ENCODE measurements at places on chromosomes 1 and 21. TPM values are rescaled to one million over a fixed set of nuclear protein-coding genes. Genes with fewer than 3 reads are reported as not detected.

DNA sequence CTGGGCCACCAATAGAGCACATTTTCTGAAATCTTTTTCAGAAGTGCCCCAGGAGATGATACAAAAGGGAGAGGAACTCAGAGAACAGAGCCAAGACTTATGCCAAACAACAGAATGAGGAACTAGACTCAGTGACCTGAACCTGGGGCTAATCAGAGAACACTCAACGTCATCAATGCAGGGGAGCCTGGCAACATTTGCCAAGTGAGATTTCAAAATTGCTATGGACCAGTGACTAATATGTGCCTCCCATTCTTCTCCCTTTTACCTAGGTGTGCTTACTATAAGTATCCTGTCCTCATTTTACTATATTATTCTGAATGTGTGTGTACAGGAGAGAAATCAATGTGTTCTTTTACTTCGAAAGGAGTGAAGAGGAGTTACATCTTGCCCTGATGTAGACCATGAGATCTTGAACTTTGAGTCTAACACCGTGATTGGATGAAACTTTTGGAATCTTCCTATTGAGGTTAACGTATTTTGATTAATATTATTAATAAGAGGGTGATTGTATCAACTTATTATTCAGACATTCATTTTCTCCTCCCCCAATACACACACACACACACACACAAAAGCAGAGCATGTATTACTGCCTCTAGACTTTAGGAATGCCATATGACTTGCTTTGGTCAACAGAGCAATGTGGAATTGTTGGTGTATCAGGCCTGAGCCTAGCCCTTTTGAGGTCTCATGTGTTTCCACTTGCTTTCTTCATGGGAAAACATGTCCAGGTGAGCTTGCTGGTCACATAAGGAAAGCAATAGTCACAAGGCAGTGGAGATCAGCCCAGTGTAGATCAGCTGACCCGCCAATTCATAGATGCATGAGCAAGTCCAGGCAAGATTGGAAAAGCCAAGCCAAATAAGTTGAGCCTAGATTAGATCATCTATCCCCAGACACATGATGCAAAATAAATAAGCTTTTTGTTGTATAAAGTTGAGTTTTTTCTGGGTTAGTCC lies 80.3 kb upstream of the ETS2 start:
- no peak overlapping the region for H3K27ac ChIP-seq
- H3K27me3 ChIP-seq, result peaks cover 2% of the 10 kb centered on the region
- DNase-seq, result no peak
- no peak overlapping the region for H3K4me3 ChIP-seq

DNA sequence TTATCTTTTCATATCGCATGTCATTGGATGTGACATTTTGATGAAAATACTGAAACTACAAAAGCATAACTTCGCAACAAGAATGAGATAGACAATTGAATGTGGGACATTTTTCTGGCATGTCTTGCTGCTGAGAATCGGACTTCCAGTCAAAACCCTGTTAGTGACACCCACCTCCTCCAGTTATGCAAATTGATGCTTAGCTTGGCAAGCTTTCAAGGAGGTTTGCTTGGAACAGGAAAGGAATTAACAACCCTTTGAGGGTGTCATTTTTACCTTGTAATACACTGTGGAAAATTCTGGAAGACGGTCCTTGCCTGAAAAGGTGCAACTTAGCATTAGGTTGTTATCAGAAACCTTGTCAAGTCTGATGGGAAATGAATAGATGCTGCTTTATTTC lies 38.8 kb upstream of the FAM3B start:
- H3K4me3 ChIP-seq, result no peak overlapping the region
- H3K27me3 ChIP-seq, result no peaks in the 10 kb centered on the region
- no peak for DNase-seq
- no peaks in the 10 kb centered on the region for H3K36me3 ChIP-seq

- H3K36me3 ChIP-seq, result no peaks in the 10 kb centered on the region
- peak; percentile 80 for DNase-seq
- H3K4me1 ChIP-seq, result peaks cover 73% of the 10 kb centered on the region
Measured at GRCh38 chr1:55213151-55213884, 1.8 kb downstream of the USP24 start.

DNA sequence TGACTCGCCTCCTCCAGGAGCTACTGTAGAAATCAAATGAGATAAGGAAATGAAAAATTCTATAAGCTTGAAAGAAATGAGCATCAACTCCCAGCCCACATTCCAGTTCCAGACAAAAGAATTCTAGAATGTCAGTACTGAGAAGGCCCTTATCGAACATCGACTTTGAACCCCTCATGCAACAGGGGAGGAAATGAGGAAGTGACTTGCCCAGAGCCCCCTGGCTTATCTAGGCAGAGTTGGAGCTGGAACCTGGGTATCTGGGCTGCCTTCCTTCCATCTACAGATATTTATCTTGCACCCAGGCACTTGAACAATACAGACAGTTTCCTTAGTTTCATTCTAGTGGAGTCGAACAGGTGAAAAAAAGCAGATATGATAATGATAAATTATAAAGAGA lies 22.3 kb downstream of the MECR start:
- no peaks in the 10 kb centered on the region for H3K27me3 ChIP-seq
- no peaks in the 10 kb centered on the region for H3K4me1 ChIP-seq
- peaks cover 7% of the 10 kb centered on the region for H3K36me3 ChIP-seq
- no peak overlapping the region for H3K27ac ChIP-seq
- H3K4me3 ChIP-seq, result no peak overlapping the region

DNA sequence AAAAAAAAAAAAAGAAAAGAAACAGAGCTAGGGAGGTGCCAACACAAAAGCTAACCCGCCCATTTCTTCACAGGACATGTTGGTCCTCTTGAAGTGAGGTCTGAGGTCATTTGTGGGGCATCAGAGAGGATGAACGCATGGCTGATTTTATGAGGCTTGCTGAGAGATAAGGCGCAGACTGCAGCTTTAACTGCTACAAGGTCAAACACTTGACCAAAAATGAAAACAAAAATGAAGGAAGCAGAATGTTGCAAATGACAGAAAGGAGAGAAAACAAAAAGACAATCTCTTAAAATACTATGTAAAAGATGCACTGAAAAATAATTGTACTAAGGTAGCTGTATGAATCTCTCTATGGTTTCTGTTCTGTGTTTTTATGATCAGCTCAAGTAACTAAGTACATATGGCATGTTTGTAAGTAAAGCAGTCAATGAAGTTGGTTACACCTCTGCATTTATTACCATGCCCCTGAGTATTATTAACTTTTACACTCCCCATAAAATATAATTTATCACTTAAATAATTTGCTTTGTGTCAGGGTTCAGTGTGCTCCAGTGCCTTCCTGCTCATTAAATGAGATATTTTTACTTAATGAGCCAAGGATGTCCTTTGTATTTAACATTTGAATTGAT lies 249.1 kb upstream of the NR5A2 start:
- no peaks in the 10 kb centered on the region for H3K4me1 ChIP-seq
- no peak for DNase-seq
- no peaks in the 10 kb centered on the region for H3K27me3 ChIP-seq
- H3K36me3 ChIP-seq, result no peaks in the 10 kb centered on the region
- no peak overlapping the region for H3K27ac ChIP-seq
- no peak overlapping the region for H3K4me3 ChIP-seq

DNA sequence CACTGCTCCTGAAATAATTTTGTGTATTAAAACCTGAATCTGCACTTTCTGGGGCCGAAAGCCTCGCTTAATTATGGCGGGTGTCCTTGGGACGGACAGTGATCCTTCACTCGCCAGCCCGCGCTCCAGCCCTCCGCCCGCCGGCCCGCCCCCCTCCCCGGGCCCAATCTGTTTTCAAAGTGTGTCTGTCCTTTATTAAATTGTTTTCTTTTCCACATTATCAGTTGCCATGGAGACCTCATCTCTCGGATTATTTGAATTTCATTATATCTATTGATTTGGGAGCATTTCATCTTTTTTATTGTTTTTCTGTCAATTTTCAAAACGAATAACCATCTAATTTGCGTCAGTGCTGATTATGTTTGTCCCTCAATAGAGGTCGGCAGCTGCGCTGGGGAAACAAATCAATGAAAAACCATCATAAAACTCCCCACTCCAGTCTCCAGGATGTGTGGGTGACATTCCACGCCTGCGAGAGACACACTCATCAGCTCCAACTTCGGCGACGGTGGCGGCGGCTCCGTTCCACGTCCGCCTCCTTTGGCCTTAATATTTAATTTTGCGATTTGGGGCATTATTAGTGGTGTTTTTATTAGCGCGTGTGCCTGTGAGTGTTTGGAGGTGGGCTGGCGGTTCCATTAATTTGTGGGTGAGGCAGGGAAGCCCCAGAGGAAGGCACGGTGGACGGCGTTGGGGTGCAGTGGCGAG lies 123.9 kb downstream of the CASZ1 start:
- H3K4me3 ChIP-seq, result no peak overlapping the region
- H3K36me3 ChIP-seq, result no peaks in the 10 kb centered on the region
- H3K27ac ChIP-seq, result no peak overlapping the region
- no peaks in the 10 kb centered on the region for H3K27me3 ChIP-seq
- no peak for DNase-seq

GRCh38 chr1:41687007-41687406 lies 202.5 kb upstream of the EDN2 start:
- no peaks in the 10 kb centered on the region for H3K36me3 ChIP-seq
- peaks cover 8% of the 10 kb centered on the region for H3K4me1 ChIP-seq
- DNase-seq, result no peak
- no peak overlapping the region for H3K27ac ChIP-seq
- H3K4me3 ChIP-seq, result no peak overlapping the region

Gene AADACL3
- total RNA-seq, result not detected

Gene EPHA8
- total RNA-seq, result not detected

Gene FALEC
- not detected for total RNA-seq

Measured in Karpas-422 (cell line).